GM10248 (cell line): ENCODE measurements at places on chromosomes 1 and 21.

DNA sequence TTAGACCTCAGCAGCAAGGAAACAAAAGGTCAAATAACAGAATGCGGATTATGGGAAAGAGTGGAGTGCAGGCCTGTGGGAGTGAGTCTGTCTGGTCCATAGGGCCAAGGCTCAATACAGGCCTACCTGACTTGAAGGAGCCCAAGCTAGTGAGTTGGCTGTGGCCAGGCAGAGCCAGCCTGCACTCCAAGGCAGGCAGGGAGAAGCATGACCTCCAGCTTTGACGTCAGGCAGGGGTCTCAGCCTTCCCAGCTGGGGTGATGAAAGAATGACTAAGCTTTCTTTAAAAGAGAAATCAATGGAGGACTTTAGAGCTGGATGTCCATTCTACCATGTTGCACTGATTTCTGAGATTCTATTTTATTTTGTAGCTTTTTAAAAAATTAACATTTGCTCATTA lies 62.8 kb downstream of the RHOU start:
- DNase-seq, result no peak

GRCh38 chr1:27858949-27859576 lies 13.3 kb upstream of the THEMIS2 start:
- DNase-seq, result no peak

- DNase-seq, result no peak
These were observed 5.3 kb upstream of the GSTM4 start for GRCh38 chr1:109650609-109651008.

DNA sequence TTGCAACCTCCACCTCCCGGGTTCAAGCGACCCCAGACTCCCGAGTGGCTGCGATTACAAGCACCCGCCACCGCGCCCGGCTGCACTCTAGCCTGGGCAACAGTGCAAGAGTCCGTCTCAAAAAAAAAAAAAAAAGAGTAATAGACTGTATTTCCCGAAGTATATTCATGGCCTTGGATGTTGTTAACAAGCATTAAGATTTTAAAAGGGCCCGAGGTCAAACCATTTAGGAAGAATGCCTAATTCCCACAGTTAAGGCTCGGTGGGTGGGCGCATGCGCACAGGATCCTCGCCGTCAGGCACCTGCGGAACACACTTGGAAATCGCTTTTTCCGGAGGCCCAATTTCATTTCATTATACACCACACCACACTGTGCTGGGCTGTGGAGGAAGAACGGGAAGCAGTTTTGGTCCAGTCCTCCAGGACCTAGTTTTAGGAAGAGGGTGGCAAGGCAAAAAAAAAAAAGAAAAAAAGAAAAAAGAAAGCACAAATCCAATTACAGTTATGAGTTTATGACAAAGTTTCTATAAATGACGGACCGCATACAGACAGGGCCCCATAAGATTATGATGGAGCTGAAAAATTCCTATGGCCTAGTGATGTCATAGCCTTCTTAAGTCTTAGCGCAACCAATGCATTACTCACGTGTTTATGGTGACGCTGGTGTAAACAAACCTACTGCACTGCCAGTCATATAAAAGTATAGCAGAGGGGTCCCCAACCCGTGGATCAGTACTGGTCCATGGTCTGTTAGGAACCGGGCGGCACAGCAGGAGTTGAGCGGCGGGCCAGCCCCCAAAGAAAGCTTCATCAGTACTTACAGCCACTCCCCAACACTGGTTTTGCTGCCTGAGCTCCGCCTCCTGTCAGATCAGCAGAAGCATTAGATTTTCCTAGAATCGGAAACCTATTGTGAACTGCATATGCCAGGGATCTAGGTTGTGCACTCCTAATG lies 38.2 kb downstream of the H3-3A start:
- DNase-seq, result peak; percentile 60

DNA sequence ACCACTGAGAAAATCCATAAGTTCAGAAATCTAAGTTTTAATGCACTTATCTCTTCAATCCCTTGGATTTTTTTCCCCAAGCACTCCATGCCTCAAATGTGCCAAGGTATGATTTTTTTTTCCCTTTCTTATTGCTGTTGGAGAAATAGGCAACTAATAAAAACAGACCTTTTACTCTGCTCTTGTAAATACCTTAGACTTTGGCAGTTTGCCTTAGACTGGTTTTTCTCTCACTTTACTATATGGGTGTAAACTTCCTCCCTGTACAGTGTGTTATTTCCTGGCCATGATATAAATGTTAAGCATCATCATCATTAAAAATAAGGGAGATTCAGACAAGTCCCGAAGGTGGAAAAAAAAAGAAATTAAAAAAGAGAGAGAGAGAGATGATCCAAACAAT lies 65.7 kb downstream of the LRRC8C start:
- DNase-seq, result no peak

DNA sequence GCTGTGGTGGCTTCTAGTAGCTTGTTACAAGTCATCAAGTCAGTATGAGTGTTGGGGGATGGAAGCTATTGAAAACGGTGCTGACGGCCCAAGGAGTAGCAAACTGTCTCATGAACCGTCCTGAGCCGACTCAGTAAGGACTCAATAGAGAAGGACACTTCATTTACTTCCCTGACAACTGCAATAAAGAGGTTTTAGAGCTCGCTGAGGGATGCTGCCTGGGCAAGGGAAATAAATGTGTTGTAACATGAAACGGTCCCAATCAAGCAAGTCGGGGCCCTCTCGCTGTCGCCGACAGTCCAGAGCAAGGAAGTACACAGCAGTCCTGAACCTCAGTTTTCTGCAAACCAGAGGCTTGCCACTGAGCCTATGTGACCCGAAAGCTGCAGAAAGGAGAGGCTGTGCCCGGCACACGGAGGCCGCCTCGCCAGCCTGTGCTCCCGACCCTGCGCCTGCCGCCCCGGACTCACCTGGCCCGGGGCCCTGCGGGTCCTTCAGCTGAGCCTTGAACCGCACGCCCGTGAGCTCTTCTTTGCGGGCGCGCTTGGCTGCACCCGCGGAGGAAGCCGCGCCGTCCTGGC lies 423 bp downstream of the URB1 start:
- DNase-seq, result no peak
